Bronchial epithelial cell (primary cell): ENCODE measurements at places on chromosomes 6 and 20. TPM values are rescaled to one million over a fixed set of nuclear protein-coding genes. Genes with fewer than 3 reads are reported as not detected.

DNA sequence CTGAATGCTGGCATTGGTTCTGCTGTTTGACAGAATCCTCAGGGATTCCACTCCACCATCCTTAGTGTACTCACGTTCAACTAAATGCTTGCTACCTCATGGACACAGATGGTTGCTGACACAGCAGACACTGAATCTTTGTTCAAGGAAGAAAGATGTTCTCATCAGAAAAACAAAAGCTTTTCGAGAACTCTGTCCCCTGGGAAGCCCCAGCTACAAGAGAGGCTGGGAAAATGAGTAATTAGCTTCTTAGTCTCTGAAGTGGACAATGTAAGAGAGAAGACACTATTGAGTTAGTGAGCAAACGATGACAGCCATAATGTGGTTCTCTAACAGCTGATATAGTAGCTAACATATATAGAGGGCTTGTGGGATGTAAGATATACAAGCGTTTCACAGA, 30.9 kb upstream of the ENPP5 start:
- DNase-seq = no peak

DNA sequence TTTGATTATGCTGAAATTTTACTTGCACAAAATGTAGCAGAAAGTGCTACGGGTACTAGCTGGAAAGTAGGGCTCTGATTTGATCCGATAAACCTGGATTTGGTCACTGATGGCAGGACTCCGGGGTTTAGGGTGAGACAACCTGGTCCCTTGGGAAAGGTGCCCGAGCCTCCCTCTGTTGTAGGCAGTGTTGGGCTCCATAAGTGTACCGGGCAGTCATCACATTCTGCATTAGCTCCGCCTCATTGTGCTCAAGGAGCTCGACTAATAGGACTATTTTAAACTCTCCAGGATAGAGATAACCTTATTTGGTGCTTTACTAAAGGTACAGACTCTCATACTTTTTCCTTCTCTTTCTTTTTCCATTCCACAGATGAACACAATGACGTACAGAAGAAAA, 117.6 kb downstream of the UTRN start:
- DNase-seq = no peak

- no peak for DNase-seq
Observed at GRCh38 chr20:17967521-17968365, 851 bp downstream of the SNX5 start.

- peak; percentile 12 for DNase-seq
Observed at GRCh38 chr20:62500237-62500864, 24.6 kb upstream of the GATA5 start.

DNA sequence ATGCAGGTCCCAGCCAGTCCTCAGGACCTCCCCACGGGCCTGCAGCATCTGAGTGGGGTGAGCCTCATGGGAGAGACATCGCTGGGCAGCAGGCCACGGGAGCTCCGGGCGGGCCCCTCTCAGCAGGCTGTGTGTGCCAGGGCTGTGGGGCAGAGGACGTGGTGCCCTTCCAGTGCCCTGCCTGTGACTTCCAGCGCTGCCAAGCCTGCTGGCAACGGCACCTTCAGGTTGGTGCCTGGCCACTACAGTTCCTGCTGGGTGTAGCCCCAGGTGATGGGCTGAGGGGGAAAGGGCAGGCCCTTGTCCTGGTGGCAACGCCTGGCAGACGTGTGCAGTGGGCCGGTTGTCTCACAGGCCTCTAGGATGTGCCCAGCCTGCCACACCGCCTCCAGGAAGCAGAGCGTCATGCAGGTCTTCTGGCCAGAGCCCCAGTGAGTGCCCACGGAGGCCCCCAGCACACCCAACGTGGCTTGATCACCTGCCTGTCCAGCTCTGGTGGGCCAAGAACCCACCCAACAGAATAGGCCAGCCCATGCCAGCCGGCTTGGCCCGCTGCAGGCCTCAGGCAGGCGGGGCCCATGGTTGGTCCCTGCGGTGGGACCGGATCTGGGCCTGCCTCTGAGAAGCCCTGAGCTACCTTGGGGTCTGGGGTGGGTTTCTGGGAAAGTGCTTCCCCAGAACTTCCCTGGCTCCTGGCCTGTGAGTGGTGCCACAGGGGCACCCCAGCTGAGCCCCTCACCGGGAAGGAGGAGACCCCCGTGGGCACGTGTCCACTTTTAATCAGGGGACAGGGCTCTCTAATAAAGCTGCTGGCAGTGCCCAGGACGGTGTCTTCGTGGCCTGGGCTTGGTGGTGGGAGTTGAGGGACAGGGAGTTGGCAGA, 787 bp upstream of the TNFRSF6B start:
- DNase-seq = no peak

DNA sequence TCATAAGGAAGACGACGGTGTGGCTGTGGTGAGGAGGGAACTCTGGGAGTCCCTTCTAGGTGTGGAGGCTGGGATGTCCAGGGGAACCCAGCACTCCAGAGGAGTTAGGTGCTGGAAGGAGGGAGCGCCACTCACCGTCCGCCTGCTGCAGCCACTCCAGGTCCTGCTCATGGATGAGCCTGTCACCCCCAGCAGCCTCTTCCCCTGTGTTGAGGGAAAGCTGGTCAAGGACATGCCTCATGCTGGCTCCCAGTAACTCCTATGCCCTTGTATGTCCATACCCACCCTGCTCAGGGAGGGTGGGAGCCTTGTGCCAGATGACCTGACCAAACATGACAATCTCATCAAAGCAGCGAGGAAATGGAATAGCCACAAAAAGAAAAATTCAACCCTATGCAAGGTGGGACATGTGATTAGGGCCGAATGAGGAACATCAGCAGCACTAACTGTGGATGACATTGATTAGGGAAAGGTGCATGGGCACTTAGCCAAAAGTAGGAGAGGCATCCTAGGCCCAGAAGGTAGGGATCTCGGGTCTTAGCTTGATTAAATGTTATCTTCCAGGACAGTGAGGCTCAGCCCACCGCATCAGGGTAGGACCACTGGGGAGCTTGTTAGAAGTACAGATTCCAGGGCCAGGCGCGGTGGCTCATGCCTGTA, 3.0 kb downstream of the DNPH1 start:
- no peak for DNase-seq

GRCh38 chr20:24977797-24978196, 14.8 kb downstream of the APMAP start:
- DNase-seq = no peak

- no peak for DNase-seq
Observed at GRCh38 chr6:165695722-165696515, 32.9 kb upstream of the PDE10A start.

GRCh38 chr6:102619585-102619984, 1226.1 kb downstream of the GRIK2 start:
- peak; percentile 15 for DNase-seq

GRCh38 chr6:97925504-97925903, 642.5 kb upstream of the MMS22L start:
- DNase-seq = peak; percentile 36

DNA sequence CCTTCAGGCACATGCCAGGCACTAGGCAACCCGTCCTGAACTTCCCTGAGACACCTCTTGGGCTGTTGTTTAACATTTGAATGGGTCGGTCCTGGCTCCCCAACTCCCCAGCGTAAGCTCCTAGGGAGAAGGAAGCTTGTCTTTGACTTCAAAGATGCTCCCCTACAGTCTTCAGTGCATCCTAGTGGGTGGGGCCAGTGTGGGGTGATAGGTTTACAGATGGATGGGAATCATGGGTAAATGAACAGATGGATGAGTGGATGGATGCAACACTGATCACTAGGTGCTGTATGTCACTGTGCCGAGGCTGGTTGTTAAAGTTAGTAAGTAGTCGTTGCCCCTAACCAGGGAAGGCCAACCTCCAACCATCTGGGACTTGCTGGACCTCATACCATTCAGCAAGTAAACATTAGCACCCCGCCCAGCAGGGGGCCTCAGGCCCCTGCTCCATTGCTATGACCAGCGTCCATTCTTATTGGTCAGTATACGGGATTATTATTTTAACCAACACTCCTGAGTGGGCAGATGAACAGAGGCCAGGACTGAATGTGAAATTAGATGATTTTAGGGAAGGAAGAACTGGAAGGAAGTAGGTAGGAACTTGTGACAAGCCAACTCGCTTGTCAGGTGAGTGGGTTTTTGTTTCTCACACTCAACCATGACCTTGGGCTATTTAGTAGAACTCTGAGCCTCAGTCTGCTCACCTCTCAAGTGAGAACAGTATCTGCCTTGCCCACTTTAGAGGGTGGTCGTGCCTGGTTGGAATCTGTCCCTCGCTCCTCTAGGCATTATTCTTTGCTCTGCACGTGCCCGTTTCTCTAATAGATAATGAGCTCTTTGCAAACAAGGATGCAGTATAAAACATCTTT, 82.9 kb upstream of the FOXP4 start:
- peak; percentile 55 for DNase-seq

- DNase-seq = no peak
Observed at GRCh38 chr6:152204591-152204990, 397.1 kb downstream of the ESR1 start.

ARMH2 gene
- total RNA-seq = not detected in 2 replicates

PACSIN1 gene
- total RNA-seq = not detected in 2 replicates

SLC32A1 gene
- total RNA-seq = under 0.01 TPM in 1 of 2 replicates, not detected in the other

LIN28B gene
- not detected in 2 replicates for total RNA-seq

TFEB gene
- 6.8 and 13.2 TPM in 2 replicates for total RNA-seq

LY6G6F gene
- not detected in 2 replicates for total RNA-seq

PTK7 gene
- 53.2 and 69.5 TPM in 2 replicates for total RNA-seq

DTNBP1 gene
- 6.3 and 11.0 TPM in 2 replicates for total RNA-seq

TFAP2D gene
- total RNA-seq = not detected in 2 replicates

PRSS35 gene
- 0.13 TPM in 1 of 2 replicates, not detected in the other for total RNA-seq

FILIP1 gene
- under 0.01 and 0.26 TPM in 2 replicates for total RNA-seq

JPH2 gene
- total RNA-seq = under 0.01 TPM in 2 replicates

PTCHD4 gene
- total RNA-seq = 1.8 and 2.6 TPM in 2 replicates

HCRTR2 gene
- not detected in 2 replicates for total RNA-seq

SLC35B3 gene
- total RNA-seq = 12.9 and 15.1 TPM in 2 replicates

PRSS16 gene
- 4.5 and 15.1 TPM in 2 replicates for total RNA-seq
